NCI-H1048 (cell line): ENCODE measurements at places on chromosomes 11 and 22.

DNA sequence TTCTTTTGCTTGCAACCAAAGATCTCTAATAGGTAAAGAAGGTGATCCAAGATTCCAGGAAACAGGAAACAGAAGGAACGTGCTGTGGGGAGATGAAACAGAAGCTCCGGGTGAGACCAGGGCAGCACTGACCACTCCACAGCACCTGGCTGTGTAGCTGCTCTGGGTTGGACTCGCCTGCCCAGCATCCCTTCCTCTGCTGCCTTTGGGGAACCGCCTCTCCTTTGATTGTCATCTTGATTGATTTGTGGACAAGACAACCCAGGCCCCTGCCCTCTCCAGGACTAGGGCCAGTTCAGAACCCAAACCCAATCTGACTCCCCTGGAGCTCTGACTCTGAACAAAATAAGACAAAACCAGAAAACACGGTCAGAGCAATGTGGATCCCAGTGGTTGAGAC, 14.7 kb upstream of the APOBEC3A start:
- no peak for DNase-seq

DNA sequence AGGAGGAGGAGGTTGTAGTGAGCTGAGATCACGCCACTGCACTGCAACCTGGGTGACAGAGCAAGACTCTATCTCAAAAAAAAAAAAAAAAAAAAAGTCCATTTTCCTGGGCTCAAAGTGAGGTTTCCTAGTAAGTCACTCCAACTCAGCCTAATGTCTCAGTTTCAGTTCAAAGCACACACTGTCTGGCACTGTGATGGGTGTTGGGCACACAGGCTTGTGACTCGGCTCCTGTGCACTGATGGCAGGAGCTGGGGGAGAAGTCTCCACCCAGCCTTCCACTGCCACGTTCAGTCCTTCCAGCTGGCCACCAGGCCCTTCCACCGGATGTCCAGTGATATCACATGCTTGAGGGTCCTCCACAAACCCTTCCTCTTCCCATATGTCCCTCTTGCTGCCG, 186.0 kb downstream of the CEP164 start:
- no peak for DNase-seq

DNA sequence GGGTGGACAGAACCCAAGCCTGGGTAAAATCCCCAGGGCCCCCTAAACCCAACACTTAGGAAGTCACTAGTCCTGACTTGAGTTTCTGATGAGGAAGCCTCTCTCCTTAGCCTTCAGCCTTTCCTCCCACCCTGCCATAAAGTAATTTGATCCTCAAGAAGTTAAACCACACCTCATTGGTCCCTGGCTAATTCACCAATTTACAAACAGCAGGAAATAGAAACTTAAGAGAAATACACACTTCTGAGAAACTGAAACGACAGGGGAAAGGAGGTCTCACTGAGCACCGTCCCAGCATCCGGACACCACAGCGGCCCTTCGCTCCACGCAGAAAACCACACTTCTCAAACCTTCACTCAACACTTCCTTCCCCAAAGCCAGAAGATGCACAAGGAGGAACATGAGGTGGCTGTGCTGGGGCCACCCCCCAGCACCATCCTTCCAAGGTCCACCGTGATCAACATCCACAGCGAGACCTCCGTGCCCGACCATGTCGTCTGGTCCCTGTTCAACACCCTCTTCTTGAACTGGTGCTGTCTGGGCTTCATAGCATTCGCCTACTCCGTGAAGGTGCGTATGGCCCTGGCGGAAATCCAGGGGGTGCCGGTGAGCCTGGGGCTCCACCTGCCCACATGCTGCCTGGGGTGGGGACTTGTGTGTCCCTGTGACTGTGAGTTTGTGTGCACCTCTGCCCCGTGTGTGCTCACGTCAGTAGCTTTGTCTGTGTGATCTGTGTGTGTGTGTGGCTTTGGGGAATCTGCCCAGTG, at the start of gene IFITM1:
TSS of gene IFITM1 (plus strand) at position 254 of the 767 bp plus-strand sequence. CDS start at position 385, 131 bp downstream.
- DNase-seq: no peak

DNA sequence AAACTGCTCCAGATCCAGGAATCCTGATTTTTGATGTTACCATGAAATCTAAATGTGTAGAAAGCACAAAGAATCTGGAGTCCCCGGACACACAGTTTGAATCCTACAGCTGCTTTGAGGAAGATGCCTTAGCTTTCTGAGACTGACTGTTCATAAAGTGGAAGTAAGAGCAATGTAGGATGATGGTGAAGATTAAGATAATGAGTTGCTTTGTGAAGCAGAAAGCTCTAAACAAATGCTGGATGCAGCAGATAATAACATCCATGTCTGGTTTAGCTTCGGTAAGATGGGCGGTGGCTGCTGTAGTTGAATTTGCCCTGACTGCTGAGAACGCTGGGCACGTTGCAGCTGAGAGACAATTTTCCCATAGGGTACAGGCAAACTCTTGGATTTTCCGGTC, 20.1 kb downstream of the OVOL1 start:
- DNase-seq: no peak

- DNase-seq: no peak
Observed at GRCh38 chr11:93192163-93192562, 5.6 kb downstream of the SLC36A4 start.
